ENCODE measurements at places on chromosomes 3 and 15.

DNA sequence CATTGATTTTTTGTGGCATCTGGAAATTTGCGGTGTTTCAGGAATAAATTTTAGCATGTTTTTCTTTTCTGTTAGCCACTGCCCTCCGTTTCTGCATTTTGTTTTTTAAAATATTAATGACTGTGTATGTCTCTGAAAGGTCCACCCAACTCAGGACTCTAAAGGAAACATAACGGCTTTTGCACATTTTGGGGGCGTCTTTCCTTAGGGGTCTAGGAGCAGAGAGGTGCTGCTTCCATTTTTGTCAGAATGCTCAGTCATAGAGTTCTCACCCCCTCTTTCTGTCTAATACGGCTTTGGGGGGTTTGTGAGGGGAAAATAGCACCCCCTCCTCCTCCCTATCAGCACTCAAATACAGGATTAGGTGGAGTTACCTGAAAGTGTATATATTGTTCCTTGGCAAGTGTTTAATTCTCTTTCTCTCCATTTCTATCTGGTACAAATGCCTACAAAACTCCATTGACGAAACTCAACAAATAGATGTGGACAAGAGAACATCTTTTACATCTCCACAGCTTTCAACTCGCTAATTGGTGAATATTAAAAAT is 219.4 kb downstream of the MEIS2 start:
- no peak for DNase-seq

DNA sequence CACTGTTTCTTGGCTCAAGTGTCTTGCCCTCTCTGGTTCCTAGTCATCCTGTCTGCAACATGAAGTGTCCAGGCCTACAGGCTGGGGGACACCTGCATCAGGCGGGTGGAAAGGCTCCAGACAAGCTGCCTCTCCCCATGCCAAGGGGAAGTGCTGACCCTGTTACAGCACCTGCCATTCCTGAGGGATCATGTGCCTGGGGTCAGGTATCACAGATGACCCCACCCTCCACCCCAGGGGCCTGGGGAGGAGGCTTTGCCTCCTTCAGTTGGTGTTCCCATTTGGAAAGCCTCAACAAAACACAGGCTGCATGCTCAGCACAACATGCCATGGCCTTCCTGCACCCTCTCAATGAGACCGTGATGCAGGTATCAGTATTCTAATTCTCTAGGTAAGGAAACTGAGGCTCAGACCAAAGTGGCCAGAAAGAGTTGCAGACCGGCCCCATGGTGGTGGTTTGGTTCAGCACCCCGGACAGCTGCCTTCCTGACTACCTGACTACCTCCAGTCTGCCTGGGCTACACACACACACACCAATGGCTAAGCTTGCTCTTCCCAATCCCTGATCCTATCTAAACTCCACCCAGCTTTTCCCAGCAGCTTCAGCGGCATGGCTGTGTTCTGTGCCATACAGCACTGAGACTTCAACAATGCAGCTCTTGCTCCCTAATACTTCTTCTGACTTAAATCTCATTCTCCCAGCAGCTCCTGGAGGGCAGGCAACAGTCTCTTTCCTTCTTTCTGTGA is 69.7 kb upstream of the LINGO1 start:
- DNase-seq: no peak

- no peak for DNase-seq
Observed at GRCh38 chr3:171122240-171122639, 95.7 kb upstream of the SLC2A2 start.

DNA sequence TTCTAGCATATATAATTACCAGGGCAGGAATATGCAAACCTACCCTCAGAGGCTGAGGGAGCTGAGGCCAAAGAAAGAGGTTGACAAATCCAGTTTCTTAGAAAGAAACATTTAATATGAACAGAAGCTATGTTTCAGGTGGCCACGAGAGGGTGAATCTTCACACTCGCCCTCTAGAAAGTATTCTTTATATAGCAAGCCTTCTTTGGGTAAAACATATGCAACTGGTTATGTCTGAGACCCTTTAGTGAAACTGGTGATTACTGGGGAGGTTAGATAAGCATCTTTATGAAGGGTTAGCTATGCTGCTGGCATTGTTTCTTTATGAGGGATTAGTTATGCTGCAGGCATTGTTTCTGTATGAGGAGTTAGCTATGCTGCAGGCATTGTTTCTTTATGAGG is 50.7 kb upstream of the GOLGA6L2 start:
- DNase-seq: no peak

- no peak for DNase-seq
Observed at GRCh38 chr15:87212041-87212440, 1044.5 kb downstream of the NTRK3 start.

DNA sequence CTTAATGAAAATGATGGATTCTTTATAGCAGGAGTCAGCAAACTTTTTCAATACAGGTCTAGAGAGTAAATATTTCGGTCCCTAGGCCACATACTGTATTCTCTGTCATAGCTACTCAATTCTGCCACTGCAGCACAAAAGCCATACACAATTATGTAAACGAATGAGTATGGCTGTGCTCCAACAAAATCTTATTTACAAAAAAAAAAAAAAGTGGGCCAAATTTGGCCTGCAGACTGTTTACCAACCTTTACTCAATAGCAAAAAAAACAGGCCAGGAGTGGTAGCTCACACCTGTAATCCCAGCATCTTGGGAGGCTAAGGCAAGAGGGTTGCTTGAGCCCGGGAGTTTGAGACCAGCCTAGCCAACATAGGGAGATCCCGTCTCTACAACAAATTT is 41.1 kb downstream of the TTBK2 start:
- DNase-seq: no peak

GRCh38 chr3:187507905-187508304 is 139.7 kb downstream of the RTP4 start:
- DNase-seq: no peak

GRCh38 chr3:168885028-168885427 is 778.5 kb downstream of the MECOM start:
- DNase-seq: no peak

DNA sequence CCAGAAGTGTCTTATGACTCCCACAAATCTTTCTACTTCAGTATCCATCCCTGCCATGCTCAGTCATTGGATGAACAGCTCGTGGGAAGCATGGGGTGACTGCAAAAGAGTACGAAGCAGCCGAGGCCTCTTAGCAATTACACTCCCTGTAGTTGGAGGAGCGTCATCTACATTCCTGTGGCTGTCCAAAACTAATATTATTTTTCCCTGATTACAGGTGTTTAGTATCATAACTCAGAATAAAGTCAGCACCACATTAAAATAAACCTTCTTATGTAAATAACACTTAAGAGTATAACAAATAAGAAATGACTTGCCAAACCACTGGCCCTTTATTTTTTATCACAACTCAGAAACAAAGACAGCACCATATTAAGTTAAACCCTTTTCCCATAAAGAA is 141.5 kb downstream of the PLOD2 start:
- no peak for DNase-seq

DNA sequence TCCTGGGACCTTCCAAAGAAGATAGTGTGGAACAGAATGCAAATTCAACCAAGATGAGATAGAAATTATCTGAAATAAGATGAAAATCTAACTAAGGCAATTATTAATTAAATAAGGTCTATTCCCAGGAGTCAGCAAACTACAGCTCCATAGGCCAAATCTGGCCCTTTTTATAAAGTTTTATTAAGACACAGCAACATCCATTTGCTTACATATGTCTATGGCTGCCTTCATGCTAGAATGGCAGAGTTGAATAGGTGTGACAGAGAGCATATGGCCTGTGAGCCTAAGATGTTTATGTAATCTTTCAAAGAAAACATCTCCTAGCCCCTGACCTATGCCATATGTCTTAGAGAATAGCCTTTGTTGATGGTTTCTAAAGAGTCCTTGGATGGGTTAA is 503.0 kb downstream of the EDEM1 start:
- DNase-seq: no peak

GRCh38 chr3:177828208-177828565 is 630.9 kb upstream of the TBL1XR1 start:
- no peak for DNase-seq

DNA sequence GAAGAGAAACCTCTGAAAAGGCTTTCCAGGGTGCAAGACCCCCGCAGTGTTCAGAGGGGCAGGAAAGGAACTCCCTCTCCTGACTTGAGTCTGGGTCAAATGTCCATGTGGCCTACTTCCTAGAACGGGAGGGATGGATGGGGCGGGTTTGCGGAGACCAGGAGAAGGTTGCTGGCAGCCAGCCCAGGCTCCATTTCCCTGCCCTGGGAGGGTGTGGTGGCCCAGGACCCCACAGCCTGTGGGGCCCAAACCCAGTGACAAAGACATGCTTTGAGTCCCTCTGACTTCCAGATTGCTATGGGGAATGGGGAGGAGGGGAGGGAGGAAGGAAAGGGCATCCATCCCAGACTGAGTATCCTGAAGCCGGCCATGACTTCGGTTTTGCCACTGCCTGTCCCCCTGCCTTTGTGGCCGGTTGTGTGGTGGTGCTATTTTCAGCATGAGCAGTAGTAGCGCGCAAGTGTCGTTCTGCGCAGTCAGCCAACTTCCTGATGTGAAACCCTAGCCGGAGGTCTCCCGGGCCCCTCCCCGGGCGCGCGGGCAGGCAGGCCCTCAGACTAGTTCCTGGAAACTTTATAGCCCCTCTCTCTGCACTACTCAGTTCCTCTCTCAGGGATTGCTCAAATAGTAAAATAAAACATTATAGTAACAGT is 24.4 kb downstream of the MAGEF1 start:
- no peak for DNase-seq

DNA sequence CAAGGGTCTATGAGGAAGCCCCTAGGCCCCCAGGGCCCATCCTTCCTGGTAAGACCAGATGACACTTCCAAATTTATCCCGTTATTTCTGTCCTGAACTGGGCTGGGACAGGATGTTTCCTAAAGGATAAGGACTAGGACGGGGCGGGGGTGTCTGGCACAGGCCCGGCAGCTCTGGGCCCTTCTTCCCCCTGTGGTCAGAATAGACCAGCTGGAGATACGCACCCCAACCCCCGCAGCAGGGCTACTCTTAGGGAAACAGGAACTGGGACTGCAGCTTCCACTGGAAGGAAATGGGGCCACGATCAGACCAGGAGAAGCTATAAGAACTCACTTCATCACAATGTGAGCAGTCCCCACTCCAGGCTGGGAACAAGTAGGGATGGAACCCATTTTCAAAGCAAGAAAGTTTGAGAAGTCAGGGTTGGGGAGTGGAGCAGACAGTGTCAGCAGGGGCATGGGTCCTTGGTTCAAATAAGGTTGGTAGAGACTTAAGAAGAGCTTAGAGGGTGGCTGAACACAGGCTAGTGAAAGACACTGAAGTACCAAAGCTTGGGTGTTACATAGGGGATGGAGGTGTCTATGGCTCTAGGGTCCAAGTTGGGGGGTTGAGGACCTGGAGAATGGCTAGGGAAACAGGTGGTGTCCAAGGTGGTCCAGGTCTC is 1.1 kb downstream of the NCKIPSD start:
- DNase-seq: no peak

DNA sequence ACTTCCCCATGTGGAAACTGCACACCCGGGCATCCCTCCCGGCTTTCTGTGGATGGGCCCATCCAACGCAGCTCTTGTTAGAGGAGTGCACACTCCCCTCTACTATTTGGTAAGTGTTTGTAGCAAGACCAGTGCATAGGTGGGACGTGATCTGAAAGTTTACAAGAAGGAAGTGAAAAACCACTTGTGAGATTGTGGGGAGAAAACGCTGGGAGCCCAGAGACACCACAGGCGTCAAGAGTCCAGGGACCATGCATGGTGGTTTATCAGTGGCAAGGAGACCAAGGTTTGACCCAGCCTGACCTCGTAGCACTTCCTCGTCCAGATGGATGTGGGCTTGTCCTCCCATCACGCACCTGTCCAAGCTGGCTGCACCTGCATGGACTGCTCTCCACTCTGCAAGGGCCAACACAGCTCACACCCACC is 51.6 kb downstream of the ATP10A start:
- no peak for DNase-seq

- no peak for DNase-seq
Observed at GRCh38 chr3:46970391-46971091, 6.0 kb downstream of the CCDC12 start.
